CD8-positive, alpha-beta memory T cell (primary cell): ENCODE measurements at places on chromosomes 1 and 21.

DNA sequence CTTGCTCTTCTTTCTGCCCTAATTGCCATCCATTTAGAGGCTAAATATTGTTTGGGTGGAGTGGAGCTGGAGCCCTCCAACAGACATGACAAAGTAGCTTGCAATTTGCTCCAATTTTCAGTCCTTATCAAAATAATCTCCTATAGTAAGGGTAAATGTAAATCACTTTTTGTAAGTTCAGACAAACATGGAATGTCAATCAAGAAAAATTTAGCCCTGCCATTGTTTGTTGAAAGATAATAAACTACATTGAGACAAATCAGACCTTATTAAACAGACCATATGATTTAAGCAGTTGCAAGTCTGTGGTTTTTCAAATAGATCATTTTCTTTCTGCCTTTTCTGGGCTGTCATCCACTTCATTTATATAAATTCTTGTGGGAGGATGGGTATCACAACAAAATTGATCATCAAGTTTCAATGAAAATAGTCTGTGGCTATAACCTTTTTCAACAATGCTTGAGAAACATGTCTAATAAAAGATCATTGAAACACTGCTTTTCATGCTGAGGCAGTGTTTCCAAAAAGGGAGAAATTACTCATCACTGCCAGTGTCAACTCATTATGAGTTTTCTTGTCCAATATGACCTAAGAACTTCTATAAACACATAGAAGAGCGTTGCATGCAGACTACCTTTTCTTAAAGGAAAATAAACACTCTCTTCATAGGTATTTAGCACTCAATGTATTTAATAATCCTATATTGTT lies 1152.0 kb upstream of the B3GALT2 start:
- no peak for DNase-seq

- DNase-seq: no peak
These were observed 9.6 kb upstream of the PRPF3 start for GRCh38 chr1:150311762-150312161.

GRCh38 chr1:955474-955873 lies 3.6 kb downstream of the NOC2L start:
- no peak for DNase-seq

DNA sequence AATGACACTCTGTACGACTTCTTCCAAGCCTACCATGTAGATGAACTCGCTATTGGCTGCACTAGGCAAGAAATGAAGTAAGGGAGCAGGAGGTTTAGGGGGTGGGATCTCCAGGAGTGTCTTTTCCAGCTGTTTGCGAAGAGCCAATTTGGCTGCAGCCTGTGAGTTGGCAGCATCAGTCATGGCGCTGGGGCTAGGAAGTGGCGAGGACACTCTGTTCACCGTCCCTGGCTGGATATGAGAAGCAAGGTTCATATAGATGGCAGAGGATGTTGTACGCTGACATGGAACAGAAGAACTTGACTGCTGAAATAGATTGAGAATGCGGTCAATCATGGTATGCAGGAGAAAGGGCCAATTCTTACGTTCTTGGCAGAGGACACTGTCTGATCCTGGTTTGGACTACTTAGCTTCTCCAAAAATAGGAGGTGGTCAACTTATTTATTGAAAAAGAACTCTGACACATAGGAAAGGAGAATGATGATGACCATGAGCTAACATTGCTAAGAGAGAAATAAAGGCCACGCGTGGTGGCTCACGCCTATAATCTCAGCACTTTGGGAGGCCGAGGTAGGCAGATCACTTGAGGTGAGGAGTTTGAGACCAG lies 41.2 kb downstream of the SLC27A3 start:
- DNase-seq: no peak

GRCh38 chr21:45417256-45417950 lies 12.4 kb downstream of the COL18A1 start:
- no peak for DNase-seq

DNA sequence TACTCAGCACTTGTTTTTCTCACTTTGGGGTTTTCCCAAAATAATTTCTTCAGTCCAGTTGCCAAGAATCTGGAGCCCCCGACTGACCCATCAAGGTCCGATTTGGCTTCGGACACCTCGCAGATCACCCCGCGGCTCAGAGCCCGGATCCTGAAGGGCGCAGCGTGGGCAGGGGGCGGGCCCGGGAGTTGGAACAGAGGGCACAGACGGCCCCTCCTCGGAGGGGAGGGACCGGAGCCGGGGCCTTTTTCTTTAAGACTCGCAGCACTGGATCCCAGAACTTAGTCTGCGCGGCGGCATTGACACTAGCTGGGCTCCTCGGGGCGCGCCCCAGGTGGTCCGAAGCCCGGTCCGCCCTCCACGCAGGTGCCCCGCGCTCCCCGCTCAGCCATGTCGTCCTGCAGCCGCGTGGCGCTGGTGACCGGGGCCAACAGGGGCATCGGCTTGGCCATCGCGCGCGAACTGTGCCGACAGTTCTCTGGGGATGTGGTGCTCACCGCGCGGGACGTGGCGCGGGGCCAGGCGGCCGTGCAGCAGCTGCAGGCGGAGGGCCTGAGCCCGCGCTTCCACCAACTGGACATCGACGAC lies at the start of gene CBR3:
CBR3 (plus strand) TSS at position 277 of the 588 bp plus-strand sequence; CDS start at position 391, 114 bp downstream.
- DNase-seq: no peak

- DNase-seq: no peak
These were observed 115.7 kb downstream of the CENPF start for GRCh38 chr1:214718724-214719123.

GRCh38 chr1:22877980-22878379 lies 94.7 kb downstream of the LACTBL1 start:
- DNase-seq: no peak

DNA sequence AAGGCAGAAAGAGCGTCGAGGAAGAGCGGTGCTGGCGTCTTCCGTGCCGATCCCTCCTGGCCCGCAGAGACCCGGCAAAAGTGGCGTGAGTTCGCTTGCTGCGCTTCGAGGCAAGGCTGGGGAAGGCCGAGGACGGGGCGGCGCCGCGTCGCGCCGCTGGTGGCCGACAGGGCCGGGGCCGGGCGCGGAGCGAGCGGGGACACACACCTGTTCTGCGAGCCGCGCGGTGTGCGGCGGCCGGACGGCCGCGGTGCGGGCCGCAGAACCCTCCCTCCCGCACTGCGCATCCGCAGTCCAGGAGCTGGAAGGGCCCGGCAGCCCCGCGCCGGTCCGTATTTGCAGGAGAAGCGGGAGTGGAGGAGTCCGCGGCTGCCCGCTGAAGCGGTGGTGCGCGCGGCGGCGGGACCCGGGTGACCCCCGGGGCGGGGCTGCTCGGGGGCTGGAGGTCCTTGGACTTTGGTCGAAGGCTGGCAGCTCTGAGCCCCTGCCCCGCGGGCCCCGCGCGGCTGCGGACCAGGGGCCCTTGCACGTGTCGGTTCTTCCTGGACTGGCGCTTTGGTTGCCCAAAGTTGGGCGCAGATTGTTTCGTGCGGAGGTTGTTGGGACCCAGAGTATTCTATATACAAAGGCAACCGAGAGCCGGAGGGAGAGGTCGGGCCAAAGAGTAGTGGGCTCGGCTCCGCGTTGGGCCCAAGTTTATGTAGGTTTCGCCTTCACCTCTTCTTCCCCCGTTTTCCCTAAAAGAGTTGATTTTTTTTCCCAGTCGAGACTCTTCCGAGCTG lies 2.6 kb downstream of the RNF220 start:
- no peak for DNase-seq

GRCh38 chr1:236159704-236160539 lies 17.6 kb downstream of the GPR137B start:
- no peak for DNase-seq

GRCh38 chr1:167430134-167430848 lies 88.0 kb downstream of the CD247 start:
- DNase-seq: no peak

DNA sequence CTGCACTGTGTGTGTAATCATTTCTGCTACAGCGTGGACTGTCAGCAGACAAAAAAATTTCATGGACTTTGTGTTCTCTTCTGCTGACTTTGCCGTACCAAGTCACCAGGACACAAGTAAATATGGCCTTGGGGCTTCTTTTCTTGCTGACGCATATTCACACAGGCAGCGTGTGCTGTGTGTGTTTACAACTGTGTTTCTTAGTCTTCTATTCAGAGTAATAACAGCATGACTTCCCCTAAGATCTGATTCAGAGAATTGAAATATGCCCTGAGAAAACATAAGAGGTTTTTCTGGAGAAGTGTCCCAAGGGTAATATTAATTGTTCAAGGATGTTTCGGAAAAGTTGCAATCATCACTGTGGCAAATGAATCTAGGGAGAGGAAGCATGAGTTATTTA lies 47.1 kb upstream of the DYNLT5 start:
- DNase-seq: no peak

DNA sequence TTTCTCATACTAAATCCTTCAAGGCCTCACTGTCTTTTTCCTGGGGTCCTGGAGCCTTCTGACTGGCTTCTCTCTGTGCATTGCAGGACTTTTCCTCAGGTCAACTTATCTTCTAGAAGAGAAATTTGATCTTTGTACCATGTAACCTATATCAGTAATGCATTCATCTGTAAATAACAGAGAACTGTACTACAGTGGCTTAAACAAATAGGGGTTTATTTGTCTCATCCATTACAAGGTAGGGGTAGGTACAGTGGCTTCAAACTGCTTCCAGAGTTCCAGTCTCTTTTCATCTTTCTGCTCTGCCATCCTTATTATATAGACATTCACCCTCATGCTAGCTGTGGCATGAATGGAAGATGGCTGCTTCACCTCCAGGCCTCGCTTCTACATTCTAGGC lies 29.5 kb upstream of the GTF2B start:
- DNase-seq: no peak

GRCh38 chr1:109498161-109498801 lies 4.4 kb downstream of the CYB561D1 start:
- DNase-seq: peak; percentile 49

DNA sequence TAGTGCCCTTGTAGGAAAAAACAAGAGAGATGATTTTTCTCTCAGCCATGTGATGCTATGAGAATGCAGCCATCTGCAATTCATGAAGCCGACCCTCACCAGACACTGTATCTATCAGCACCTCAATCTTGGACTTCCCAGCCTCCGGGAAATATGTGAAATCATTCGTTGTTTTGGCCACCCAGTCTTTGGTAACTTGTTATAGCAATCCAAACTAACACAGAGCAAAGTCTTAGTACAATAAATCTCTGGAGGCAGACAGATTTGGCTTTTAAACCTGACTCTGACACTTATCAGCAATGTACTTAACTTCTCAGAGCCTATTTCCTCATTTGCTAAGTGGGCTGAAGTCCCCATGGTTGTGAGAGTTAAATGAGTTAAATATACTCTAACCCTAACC lies 5.1 kb upstream of the MED18 start:
- DNase-seq: no peak

DNA sequence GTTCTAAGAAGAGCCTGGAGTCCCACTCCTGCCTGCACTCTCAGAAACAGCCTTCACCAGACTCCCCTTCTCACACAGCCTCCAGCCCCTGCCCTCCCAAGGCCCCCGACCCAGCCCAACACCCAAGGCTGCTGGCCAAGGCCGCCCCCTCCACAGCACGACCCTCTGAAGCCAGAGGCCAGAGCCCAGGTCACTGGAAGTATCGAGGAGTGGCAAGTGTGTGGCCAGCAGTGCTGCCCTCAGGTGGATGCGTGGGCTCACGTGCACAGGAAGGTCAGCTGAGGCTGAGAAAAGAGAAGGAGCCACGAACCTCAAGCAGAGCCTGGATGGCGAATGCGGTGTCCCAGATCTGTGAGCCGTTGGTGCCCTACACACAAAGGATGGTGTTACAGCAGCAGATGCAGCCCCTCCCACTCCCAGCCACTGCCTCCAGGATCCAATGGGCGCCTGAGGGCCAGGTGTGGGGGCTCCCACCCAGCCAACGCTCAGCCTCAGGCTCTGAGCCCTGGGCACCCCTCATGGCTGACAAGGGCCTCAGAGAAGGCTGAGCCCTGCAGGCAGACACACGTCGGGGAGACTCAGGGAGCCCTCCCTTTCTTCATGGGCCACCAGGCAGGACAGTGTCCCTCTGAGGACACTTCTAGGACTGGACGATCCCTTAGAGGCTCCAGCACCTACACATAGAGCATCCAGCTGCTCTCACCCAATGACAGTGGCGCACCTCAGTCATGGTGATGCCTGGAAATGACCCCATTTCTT lies 18.0 kb downstream of the LSS start:
- no peak for DNase-seq

GRCh38 chr1:72371259-72372035 lies 89.1 kb upstream of the NEGR1 start:
- DNase-seq: no peak

GRCh38 chr1:46394108-46394871 lies at the start of gene FAAH:
FAAH (plus strand) TSS chr1:46394317; CDS start chr1:46394349, 32 bp downstream.
- no peak for DNase-seq

DNA sequence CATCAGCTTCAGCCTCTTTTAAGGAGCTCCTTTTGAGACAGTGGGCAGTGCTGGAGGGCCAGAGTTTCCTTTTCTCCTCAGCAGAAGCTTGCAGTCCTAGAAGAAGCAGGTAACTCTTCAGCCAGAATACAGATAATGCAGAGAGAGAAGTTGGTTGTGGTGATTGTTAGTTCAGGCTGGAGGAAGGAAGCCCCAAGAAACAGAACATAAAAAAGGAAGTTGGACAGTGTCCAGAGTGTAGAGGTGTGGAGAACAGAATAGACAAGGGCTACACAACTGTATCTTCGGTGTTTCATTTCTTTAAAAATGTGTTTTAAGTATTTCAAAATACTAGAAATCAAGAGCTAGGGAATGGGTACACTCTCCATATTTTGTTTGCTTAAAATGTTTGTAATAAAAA lies 6.4 kb upstream of the TACSTD2 start:
- DNase-seq: no peak

DNA sequence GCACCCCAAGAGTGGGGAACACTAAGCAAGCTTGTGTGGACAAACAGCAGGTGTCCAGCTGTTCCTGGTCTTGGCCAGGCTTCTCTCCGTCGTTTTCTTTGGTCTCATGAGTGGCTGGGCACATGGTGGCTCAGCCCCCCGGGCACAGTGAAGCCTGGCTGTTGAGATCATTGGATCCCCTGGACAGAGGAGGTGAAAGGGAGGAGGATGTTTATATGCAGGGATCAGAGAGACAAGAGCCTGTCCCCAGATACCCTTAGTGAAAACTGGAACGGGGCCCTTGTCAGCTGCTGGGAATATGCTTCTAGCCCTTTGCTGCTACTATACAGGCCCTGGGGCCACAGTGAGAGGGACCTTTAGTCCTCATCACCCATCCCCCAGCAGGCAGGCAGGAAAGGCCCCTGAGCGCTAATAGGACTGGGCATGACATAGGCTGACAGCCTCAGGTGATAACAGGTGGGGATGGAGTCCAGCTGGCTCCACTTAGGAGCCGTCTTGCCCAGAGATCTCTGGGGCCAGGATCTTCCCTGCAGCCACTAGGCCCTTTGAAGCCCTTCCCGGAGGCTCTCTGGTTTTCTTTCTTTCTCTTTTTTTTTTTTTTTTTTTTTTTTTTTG lies 16.4 kb downstream of the EPHA8 start:
- DNase-seq: no peak

GRCh38 chr1:21294266-21294989 lies 4.2 kb upstream of the ECE1 start:
- peak; percentile 94 for DNase-seq

GRCh38 chr1:162275622-162276175 lies 101.0 kb downstream of the SPATA46 start:
- DNase-seq: no peak

DNA sequence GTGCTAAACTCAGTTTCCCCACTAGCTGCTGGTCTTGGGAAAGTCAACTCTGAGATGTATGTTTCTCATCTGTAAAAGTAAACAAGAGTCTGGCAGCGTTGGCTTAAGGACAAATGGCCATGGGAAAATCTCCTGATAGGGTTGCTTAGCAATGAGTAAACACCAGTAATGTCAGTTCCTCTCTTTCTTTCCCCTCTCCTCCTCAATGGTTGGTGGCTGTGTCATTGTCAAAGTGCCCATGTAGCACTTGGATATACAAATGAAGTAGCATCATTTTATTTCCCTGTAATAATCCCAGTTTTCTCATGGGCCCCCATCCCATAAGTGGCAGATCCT lies 2.2 kb upstream of the FYB2 start:
- DNase-seq: no peak

- no peak for DNase-seq
These were observed 454.3 kb downstream of the MATN1 start for GRCh38 chr1:30268923-30269666.
